ENCODE measurements at places on chromosomes 5 and 9. TPM values are rescaled to one million over a fixed set of nuclear protein-coding genes. Genes with fewer than 3 reads are reported as not detected.

GRCh38 chr5:32630867-32631491, 45.6 kb downstream of the SUB1 start:
- DNase-seq: no peak

TLX3 gene
- 1.9 TPM for total RNA-seq

SLC26A2 gene
- total RNA-seq: 12.5 TPM

- DNase-seq: no peak
These were observed 41.0 kb upstream of the SEMA4D start for GRCh38 chr9:89538871-89539270.

Data from RPMI7951 (cell line).